ENCODE measurements at places on chromosomes 7 and 10.

DNA sequence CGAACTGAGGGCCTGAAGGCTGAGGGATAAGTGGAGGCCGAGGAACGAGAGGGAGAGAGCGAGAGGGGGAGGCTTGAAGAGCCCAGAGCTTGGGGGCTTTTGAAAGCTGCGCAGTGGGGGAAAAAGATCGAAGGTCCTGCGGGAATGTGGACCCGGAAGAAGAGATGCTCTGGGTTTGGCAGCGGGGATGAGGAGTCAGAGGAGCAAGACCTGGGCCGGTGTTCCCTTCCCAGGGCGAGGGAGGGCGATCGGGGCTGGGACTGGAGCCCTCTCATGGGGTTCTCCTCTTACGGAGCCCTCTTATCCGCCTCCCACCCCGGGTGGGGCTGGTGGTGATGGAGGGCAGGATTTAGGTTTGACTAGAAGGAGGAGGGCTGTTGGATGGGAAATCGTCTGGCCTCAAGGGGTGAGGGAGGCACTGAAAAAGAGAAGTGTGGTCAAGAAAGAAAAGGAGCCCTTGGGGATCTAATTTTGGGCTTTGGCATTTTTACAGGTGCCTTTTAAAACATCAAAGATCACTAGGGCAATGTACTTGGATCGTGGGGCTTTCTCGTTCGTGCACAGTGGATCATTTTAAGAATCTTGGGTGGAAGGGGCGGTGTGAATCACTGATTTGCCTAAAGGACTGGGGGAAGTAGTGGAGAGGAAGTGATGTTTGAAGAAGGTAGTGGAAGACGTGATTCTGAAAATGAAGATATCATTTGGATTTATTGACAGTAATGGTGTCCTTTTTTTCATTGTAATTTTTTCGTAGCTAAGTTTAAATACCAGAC is 637 bp downstream of the SAMD8 start:
- DNase-seq, result no peak

GRCh38 chr7:7971308-7972040 is 2.9 kb downstream of the GLCCI1 start:
- DNase-seq, result no peak

GRCh38 chr7:124031919-124032318 is 948 bp downstream of the TMEM229A start:
- DNase-seq, result no peak

GRCh38 chr7:27944643-27945042 is 204.7 kb downstream of the TAX1BP1 start:
- no peak for DNase-seq

GRCh38 chr10:114915294-114915693 is 22.7 kb upstream of the TRUB1 start:
- DNase-seq, result no peak

DNA sequence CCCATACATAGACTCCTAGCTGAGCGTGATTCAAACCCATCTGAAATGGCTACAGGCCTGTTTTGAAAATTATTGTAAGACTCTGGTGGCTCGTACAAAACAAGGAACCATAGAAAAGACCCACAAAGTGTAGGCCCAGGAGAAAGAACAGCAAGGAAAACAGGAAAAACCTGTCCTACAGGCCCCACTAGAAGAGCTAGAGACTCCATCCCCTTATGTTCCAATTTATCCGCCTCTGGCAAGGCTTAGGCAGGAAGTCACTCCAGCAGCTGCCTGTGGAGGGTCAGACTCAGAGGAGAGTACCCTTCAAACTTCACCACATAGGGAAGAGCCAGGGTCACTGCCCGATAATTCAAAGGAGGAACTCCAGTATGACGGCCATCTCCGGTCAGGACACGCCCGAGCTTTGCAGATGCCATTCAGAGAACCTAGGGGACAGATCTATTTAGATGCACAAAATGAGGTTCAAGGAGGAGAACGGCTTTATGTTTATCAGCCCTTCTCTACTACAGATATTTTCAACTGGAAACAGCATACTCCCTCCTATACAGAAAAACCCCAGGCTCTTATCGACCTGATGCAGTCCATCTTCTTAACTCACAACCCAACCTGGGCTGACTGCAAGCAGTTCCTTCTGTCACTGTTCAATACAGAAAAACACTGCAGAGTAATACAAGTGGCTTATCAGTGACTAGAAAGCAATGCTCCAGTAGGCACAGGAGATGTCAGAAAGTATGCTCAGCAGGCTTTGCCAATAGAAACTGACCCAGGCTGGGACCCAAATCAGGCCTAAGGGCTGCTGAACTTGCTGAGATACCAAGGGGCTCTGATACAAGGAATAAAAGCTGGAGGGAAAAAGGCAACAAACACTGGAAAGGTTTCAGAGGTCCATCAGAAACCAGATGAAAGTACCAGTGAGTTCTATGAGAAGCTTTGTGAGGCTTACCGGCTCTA is 8.6 kb upstream of the ZNF33B start:
- DNase-seq, result no peak

GRCh38 chr7:49639068-49639593 is 134.3 kb upstream of the VWC2 start:
- DNase-seq, result no peak

GRCh38 chr10:129966370-129966888 is 2.4 kb upstream of the EBF3 start:
- no peak for DNase-seq

GRCh38 chr10:12018438-12019282 is 23.9 kb downstream of the UPF2 start:
- no peak for DNase-seq

- no peak for DNase-seq
Observed at GRCh38 chr7:82605247-82605864, 161.8 kb upstream of the CACNA2D1 start.

DNA sequence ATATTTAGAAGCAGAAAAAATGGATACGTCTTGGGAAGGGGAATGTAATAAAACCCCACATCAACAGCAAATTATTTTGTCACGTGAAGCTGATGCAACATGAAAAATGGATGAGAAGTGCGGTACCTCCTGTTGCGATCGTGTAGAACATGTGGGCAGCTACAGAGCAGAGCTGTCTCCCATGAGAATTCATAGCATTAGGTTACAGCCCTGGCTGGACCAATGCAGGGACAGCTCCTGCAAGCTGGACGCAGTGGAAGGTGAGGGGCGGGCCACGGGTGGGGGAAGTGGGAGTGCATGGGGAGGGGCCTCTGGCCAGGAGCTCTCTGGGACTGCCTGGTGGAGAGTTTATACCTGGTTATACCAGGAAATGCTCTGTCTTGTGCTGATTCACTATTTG is 120.3 kb downstream of the GATA3 start:
- DNase-seq, result no peak

DNA sequence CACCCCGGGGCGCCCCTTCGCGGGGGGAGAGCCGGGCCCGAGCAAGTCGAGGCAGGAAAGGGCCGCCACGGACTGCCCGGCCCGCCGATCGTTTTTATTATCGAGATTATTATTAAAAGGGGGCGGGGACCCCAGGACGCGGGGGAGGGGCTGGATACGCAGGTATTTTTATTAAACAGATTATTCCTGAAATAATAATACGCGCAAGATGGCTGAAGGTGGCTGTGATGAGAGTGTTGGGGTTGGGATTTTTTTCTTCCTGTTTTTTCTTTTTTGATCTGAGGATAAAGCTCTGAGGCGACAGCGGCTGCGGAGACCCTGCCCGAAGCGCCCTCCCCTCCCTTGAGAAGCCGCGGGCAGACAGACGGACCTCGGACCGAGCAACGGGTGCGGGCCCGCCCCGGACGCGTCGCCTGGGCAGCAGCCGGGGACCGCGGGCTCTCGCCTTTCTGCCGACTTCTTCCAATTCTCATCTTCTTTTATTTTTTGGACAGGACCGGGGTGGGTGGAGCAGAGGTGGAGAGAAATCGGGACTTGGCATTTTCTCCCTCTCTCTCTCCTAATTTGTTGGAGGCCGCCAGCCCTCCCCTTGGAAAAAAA is 1.4 kb upstream of the TRIM8 start:
- DNase-seq, result no peak

- DNase-seq, result peak; percentile 22
Observed at GRCh38 chr10:124354411-124355382, 64.0 kb downstream of the OAT start.

DNA sequence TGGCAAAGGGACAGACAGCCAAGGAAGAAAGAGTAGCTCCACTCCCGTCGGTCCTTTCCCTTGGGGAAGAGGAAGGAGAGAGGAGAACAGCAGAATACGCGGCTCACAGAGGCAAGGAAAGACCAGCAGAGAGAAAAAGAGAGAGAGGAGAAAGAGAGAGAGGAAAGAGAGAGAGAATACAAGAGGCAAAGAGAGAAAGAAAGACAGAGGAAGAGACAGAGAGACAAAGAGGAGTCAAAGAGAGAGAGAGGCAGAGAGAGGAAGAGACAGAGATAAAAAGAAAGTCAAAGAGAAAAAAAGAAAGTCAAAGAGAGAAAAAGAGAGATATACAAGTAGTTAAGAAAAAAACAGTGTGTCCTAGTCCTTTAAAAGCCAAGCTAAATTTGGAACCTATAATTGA is 23.4 kb upstream of the CHST3 start:
- no peak for DNase-seq

- no peak for DNase-seq
Observed at GRCh38 chr10:123502983-123503382, 163.2 kb upstream of the GPR26 start.

- no peak for DNase-seq
Observed at GRCh38 chr7:36011588-36011965, 141.5 kb upstream of the EEPD1 start.

DNA sequence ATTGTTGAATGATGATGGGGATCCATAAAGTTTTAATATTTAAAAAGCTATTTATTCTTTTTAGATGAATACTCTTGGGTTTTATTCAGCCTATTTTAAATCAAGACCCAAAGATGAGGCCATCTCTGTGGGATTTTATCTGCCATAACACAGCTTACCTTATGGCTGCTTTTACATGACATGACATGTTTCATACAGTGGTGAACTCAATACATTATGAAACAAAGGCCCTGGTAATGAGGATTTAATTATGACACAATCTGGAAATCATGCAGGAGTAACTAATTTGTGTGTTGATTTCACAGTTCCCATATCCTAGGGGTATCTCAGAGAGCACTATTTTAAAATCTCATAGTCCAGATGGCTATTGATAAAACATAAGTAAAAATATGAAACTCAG is 661.8 kb upstream of the FZD8 start:
- no peak for DNase-seq

DNA sequence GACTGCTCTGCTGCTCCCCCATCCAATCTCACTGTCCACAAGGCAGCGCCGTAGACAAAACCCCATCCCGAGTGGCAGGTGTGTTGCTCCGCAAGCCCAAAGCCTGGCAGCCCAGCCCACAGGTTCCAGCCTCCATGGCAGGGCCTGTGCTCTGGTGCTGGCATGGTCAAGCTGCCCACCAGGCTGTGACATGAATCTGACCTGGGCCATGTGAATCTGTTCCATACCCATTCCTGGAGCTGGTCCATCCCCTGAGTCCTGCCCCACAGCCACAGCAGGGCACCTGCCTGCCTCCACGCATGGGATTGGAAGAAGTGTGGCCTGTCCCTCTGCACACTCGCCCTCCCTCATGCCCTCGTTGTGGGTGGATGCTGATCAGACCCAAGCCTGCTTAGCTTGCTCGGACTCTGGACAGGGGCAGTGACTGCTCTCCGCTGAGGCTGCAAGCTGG is 128.8 kb downstream of the PTPN20 start:
- DNase-seq, result no peak

DNA sequence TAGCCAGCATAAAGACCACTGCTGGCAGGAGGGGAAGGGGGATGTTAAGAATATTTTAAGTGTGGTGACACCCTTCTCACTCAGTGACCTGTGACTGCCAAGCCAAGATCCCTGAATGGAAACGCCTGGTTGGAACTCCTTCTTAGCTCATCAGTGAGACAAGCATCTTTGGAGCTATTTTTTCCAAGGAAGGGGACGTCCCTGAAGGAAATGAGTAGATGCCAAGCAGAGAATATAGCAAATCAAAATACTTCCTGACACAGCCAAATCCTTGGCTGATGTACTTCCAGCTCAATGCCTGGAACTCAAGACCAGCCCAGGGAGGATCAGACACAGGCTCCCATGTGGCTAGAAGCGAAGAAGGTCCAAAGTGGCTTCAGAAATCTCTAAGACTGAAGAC is 82.2 kb downstream of the SORBS1 start:
- no peak for DNase-seq

GRCh38 chr10:66505003-66505657 is 420.7 kb upstream of the LRRTM3 start:
- DNase-seq, result no peak

All from Panc1 (cell line).